ENCODE measurements at places on chromosomes 2 and 18. TPM values are rescaled to one million over a fixed set of nuclear protein-coding genes. Genes with fewer than 3 reads are reported as not detected.

Gene MFSD2B
- total RNA-seq = 0.19 TPM

Gene MC2R
- total RNA-seq = not detected

- DNase-seq = no peak
These were observed 355.2 kb downstream of the GALNT13 start for GRCh38 chr2:154226931-154227330.

DNA sequence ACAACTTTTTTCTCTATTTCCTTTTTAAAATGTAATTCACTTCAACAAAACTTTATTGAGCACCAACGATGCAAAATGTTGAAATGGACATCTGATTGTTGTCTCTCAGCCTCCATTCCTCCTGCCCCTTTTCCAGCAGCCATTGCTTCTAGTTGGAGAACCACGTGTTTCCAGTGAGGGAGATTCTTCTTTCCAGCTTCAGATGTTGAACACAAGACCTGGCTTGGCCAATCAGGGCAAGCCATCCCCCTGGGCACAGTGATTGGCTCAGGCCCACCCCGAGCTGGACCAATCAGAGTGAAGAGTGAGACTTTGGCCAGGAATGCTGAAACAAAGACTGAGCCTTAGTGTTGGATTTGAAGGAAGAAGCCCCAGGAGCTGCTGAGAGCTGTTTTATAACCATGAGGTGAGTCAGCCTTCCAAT lies 59.0 kb downstream of the E2F6 start:
- DNase-seq = no peak

DNA sequence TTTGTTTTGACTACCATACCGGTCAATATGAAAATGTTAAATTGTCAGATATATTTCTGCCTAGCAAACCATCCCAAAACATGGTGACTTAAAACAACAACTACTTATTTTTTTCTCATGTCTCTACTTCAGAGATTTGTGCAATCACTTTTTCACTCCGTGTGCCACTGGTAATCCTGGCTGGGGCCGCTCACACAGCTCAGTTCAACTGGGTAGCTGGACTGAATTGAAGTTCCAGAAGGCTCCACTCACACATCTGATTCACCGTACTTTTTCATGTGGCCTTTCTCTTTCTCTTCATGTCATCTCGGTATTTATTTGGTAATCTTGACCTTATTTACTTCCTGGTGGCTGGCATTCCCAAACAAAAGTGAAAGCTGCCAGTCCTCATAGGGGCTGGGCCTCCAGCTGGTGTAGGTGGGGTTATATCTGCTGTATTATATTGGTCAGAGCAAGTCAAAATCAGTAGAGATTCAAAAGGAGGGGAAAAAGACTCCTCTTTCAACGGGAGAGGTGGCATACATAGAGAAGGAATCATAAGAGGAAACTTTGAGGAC lies 513.9 kb upstream of the NXPH2 start:
- no peak for DNase-seq

DNA sequence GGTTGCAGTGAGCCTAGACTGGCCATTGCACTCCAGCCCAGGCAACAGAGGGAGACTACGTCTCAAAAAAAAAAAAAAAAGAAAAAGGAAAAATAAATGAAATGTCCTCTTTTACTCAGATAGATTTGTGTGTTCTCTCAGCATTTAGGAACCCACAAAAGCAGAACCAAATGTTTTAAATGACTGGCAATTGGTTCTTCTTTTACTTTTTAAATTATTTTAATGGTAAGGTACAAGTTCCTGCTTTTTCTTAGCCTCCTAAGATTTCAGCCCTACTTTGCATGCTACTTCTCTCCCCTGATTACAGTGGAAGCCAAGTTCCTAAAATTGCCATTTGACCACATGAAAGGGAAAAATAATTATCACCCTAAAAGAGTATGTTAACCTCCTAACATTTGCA lies 23.5 kb downstream of the SRSF7 start:
- no peak for DNase-seq

DNA sequence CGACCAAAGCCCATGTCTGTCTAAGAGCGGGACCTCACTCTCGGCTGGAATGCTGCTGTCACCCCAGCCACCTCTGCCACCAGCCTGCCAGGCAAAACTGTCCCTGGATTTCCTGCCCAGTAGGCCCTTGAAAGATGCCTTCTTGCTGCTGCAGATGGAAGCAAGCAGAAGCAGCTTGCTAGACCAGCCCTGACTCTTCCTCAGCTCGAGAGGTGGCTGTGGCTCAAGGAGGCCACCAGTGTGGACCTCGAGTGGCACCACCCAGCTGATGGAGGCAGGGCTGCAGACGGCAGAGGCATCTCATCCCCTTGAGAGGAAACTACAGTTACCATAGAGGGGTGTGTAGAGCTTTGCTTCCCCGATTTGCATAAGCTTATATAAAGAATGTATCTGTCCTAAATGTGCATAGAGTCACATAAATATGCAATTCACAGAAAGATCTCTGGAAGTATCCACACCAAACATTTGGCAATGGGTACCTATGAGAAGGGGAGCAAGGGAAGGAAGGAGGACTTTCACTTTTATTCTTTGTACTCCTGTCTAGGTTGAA lies 20.6 kb downstream of the ADCY3 start:
- DNase-seq = no peak

DNA sequence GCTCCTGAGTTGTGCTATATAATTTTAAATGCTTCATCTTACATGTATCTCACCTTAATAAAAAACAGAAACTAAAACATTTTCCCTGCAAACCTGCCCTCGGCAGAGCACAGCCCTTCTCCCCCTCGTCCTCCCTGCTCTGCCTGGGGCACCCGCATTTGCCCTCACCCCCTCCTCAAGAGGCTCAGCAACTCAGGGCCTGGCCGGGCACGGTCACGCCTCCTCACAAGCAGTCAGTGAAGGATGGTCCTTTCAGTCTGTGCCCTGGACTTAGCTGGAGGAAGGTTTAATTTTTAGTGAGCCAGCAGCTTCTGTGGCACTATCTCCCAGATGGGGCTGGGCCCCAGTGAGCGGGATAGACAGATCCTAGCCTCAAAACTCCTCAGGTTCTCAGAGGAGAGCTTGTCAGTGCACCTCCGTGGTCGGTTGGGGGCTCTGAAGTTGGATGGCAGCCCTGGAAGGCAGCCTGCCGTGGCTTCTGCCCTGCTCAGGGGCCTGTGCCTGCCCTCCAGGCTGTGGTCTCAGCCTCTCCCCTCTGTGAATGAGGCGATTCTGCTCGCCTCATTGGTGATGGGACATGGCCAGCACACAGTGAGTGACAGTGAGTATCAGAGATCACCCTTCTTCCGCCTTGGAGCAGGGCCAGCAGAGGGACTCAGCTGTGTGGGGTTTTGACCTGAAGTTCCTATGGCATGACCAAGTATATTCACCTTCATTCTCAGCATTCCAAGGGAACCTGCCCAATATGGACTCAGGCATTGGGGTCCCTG lies 56.3 kb upstream of the AFF3 start:
- DNase-seq = no peak

GRCh38 chr2:180519276-180519675 lies 461.1 kb upstream of the UBE2E3 start:
- DNase-seq = no peak

- DNase-seq = no peak
These were observed 39.6 kb downstream of the HDHD2 start for GRCh38 chr18:47110492-47111274.

DNA sequence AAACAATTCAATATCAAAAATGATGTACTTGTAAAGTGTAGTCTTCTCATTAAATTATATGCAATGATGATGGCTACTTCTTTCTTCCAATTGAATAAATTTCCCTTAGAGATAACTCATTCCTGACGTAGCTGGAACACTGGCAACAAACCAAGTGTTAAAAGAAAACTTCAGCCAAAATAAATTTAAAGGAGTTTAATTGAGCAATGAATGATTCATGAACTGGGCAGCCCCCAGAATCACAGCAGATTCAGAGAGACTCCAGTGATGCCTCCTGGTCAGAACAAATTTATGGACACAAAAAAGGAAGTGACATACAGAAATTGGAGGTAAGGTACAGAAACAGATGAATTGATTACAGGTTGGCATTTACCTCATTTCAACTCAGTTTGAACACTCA lies 276.5 kb downstream of the DSC3 start:
- no peak for DNase-seq

GRCh38 chr2:144377914-144378313 lies 142.0 kb downstream of the ZEB2 start:
- DNase-seq = no peak

DNA sequence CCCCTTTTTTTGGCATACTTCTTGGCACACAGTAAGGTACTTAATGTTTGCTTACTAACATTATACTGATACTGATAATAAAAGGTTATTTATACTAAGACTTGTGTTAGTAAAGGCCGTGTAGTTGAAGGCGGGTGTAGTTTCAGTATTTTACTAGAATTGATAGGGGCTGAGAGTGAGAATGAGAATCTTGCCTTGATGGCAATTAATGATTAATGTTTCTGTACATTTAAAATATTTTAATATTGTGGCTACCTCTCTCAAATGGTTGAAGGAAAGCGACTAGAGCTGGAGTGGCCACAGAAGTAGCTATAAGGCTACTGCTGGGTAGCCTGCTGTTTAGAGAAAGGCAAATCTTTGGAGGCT lies 29.3 kb downstream of the PELI1 start:
- DNase-seq = no peak

GRCh38 chr18:72201032-72201431 lies 343.1 kb downstream of the CBLN2 start:
- DNase-seq = no peak
